ENCODE measurements at places on chromosomes 7 and 10. TPM values are rescaled to one million over a fixed set of nuclear protein-coding genes. Genes with fewer than 3 reads are reported as not detected.

CNPY1 gene
- not detected for total RNA-seq

ADCY1 gene
- total RNA-seq, result 1.6 TPM

PAPOLB gene
- 0.07 TPM for total RNA-seq

CHN2 gene
- 5.0 TPM for total RNA-seq

POLR2J2 gene
- total RNA-seq, result 21.3 TPM

TUBB8 gene
- total RNA-seq, result not detected

MAGI2 gene
- 5.8 TPM for total RNA-seq

DNA sequence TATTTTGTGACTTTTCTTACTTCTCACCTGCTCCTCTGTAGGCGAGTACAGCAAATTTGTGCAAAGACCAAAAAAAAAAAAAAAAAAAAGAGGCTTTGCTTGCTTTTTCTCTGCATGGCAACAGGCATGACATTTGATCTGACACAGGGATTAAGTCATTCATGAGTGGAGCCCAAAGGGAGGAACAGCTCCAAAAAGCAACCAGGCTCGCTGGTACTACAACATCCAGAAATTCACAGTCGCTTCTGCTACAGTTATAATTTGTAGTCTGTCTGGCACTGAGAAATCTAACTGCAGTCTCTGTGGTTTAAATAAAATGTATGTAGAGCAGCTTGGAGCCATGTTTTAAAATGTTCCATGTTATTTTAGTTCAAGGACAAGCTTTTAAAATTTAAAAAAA is 31.7 kb downstream of the MKX start:
- H3K27me3 ChIP-seq, result peaks cover 2% of the 10 kb centered on the region
- no peak overlapping the region for H3K27ac ChIP-seq
- DNase-seq, result no peak
- H3K36me3 ChIP-seq, result no peaks in the 10 kb centered on the region
- H3K4me1 ChIP-seq, result no peaks in the 10 kb centered on the region

DNA sequence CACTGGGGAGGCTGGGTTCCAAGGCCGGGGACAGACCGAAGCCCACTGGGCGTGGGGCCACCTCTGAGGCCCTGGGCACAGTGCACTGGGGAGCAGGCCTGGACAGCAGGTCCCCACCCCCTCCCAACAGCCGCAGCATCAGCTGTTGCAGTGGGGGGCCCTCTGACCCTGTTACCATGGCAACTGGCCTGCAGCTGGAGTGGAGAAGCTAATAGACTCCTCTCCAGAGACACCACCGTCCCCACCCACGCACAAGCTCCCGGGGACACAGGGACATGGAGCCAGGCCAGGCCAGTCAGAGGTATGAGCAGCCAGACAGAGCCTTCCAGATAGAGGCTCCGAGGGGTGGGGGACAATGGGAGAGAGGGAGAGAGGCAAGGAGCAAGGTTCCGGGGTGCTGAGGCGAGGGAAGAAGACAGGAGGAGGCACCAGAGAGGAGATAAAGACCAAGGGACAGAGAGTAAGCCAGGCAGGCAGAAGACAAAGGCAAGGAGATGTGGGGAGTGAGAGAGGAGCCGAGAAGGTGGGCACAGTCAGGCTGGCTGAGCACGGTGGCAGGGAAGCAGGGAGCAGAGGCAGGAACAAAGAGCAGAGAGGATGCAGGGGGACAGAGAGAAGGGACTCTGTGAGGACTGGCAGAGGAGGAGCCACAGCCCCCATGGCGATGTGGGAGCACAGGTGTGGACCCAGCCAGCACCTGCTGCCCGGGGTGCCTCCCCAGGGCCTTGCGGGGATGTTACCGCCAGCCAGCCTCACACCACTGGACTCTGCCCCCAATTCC is 6.7 kb downstream of the KCNH2 start:
- H3K4me3 ChIP-seq, result no peak overlapping the region
- no peaks in the 10 kb centered on the region for H3K36me3 ChIP-seq
- peaks cover 8% of the 10 kb centered on the region for H3K27me3 ChIP-seq
- DNase-seq, result no peak
- peaks cover 10% of the 10 kb centered on the region for H3K4me1 ChIP-seq
- no peak overlapping the region for H3K27ac ChIP-seq

- H3K4me1 ChIP-seq, result peaks cover 24% of the 10 kb centered on the region
- H3K36me3 ChIP-seq, result no peaks in the 10 kb centered on the region
- H3K27me3 ChIP-seq, result no peaks in the 10 kb centered on the region
- peak; percentile 86 for DNase-seq
- H3K4me3 ChIP-seq, result no peak overlapping the region
- H3K27ac ChIP-seq, result peak overlapping the region; percentile 72
These were observed 151.3 kb downstream of the HGF start for GRCh38 chr7:81618396-81619014.

DNA sequence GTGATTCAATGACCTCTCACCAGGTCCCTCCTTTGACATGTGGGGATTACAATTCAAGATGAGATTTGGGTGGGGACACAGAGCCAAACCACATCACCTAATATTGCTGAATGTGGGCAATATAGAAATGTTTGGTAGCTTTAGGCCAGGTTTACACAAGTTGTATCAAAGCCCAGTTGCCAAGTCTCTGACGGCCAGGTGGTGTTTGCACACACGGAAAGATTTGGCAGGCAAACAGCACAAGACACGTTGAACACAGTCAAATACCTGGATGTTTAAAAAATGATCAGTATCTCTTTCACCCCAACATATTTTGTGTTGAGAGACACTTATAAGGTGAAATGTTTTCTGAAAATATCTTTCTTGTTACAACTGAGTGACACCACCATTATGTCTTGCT is 294.4 kb upstream of the MKI67 start:
- H3K27ac ChIP-seq, result no peak overlapping the region
- no peaks in the 10 kb centered on the region for H3K4me1 ChIP-seq
- no peaks in the 10 kb centered on the region for H3K36me3 ChIP-seq
- H3K27me3 ChIP-seq, result no peaks in the 10 kb centered on the region
- no peak overlapping the region for H3K4me3 ChIP-seq
- no peak for DNase-seq

- H3K4me3 ChIP-seq, result no peak overlapping the region
- no peaks in the 10 kb centered on the region for H3K4me1 ChIP-seq
- H3K36me3 ChIP-seq, result no peaks in the 10 kb centered on the region
- no peak overlapping the region for H3K27ac ChIP-seq
These were observed 490.0 kb downstream of the PTPRN2 start for GRCh38 chr7:158097453-158098124.

DNA sequence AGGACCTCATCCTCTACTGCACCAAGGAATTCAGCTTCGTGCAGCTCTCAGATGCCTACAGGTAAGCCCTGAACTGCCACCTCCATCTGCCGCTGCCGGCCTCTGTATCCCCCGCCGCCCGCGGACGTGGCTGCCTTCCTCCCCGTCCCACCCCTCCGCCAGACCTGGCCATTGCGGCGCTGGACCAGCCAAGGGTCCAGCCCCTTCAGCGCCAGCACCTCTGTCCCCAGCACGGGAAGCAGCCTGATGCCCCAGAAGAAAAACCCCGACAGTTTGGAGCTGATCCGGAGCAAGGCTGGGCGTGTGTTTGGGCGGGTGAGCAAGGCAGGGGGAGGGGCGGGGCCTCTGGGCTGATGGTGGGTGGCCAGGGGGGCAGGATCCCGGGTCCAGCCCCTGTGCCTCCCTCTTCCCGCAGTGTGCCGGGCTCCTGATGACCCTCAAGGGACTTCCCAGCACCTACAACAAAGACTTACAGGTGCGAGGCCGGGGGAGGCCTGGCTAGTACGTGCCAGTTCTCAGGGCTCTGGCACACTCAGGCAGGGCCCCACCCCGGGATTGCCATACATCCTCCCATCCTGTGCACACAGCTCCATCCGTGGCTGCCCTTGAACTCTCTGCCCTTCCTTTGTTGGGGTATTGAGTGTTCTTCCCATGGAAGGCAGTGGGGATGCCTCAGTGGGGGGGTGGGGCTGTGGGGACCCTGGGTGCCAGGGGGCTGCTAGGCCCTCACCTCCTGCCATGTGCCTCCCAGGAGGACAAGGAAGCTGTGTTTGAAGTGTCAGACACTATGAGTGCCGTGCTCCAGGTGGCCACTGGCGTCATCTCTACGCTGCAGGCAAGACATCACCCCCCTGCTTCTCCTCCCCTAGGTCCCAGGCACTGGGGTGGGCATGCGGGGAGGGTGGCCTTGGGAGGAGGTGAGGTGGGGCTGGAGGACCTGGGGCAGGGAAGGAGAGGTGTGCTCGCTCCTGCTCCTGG is 13.5 kb downstream of the ASL start:
- no peak for DNase-seq
- H3K27ac ChIP-seq, result no peak overlapping the region
- no peaks in the 10 kb centered on the region for H3K4me1 ChIP-seq
- H3K27me3 ChIP-seq, result no peaks in the 10 kb centered on the region
- peaks cover 3% of the 10 kb centered on the region for H3K36me3 ChIP-seq

DNA sequence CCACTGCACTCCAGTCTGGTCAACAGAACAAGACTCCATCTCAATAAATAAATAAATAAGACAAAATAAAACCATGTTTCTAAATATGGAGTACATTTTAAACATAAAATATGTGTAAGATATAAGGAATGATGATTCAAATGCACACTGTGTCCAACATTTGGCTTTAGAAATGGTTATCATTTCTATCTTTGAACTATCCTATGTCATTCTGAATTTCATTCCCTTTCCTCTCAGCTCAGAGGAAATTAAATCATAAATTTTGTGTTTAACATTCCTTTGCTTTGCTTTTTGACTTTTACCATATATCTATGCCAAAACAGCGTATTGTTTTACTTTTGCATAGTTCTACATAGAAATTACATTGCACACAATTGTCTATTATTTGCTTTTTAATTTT is 130.9 kb downstream of the GNAT3 start:
- H3K36me3 ChIP-seq, result no peaks in the 10 kb centered on the region
- no peak overlapping the region for H3K4me3 ChIP-seq
- no peaks in the 10 kb centered on the region for H3K27me3 ChIP-seq
- H3K27ac ChIP-seq, result no peak overlapping the region

GRCh38 chr7:54326592-54327167 is 215.5 kb upstream of the VSTM2A start:
- no peaks in the 10 kb centered on the region for H3K4me1 ChIP-seq
- DNase-seq, result no peak
- H3K27ac ChIP-seq, result no peak overlapping the region
- H3K4me3 ChIP-seq, result no peak overlapping the region

GRCh38 chr7:52504561-52504960 is 530.9 kb upstream of the POM121L12 start:
- H3K36me3 ChIP-seq, result no peaks in the 10 kb centered on the region
- no peak overlapping the region for H3K4me3 ChIP-seq
- H3K4me1 ChIP-seq, result no peaks in the 10 kb centered on the region
- H3K27ac ChIP-seq, result no peak overlapping the region

GRCh38 chr10:19491166-19491565 is 325.1 kb upstream of the PLXDC2 start:
- no peak for DNase-seq
- no peaks in the 10 kb centered on the region for H3K4me1 ChIP-seq
- H3K4me3 ChIP-seq, result no peak overlapping the region

DNA sequence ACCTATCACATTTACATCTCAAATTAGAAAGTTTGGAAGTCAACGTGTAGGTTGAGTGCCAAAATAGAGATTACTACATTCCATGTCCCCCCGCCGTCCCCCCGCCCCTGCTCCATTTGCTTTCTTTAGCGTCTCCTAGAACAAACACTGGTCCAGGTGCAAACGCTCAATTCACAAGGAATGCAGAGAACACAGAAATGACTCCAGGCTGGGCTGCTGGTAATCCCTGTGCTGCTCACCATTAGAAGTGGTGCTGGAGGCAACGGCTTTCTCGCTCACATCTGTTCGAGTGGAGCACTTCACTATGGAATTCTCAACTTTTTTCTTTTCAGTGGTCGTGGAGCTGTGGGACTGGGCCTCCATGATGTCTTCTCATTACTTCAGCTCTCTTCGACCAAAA is 14.1 kb downstream of the GLI3 start:
- H3K4me3 ChIP-seq, result no peak overlapping the region
- peaks cover 7% of the 10 kb centered on the region for H3K4me1 ChIP-seq
- H3K36me3 ChIP-seq, result peaks cover 6% of the 10 kb centered on the region
- H3K27me3 ChIP-seq, result no peaks in the 10 kb centered on the region
- H3K27ac ChIP-seq, result no peak overlapping the region

DNA sequence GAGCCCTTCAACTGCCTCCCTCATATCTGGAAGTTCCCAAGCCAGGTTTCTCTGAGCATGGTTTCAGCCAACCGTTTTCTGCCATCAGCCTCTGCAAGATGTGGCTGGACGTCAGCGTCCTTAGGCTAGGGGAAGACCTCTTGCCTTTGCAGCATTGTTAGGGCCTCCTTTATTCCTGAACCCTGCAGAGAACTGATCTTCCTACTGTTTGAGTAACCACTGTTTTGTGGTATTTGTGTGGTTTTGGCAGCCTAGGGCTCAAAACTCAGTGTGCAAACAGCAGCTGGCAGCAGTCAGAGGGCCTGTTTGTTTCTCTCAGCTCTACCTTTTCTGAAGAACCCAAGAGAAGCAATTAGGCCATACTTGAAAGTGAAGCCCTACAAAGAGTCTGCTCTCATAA is 83.4 kb upstream of the SEMA3E start:
- no peak overlapping the region for H3K27ac ChIP-seq
- H3K36me3 ChIP-seq, result no peaks in the 10 kb centered on the region
- no peaks in the 10 kb centered on the region for H3K4me1 ChIP-seq
- H3K4me3 ChIP-seq, result no peak overlapping the region
- DNase-seq, result no peak

- H3K27me3 ChIP-seq, result no peaks in the 10 kb centered on the region
- no peaks in the 10 kb centered on the region for H3K4me1 ChIP-seq
- DNase-seq, result no peak
These were observed 216.3 kb downstream of the LRMDA start for GRCh38 chr10:75647675-75648074.

GRCh38 chr7:112880818-112881418 is 90.7 kb upstream of the TMEM168 start:
- H3K27me3 ChIP-seq, result no peaks in the 10 kb centered on the region
- H3K4me3 ChIP-seq, result no peak overlapping the region
- H3K27ac ChIP-seq, result no peak overlapping the region

GRCh38 chr10:126902157-126902556 is 3.1 kb upstream of the DOCK1 start:
- H3K4me1 ChIP-seq, result peaks cover 8% of the 10 kb centered on the region
- H3K27me3 ChIP-seq, result no peaks in the 10 kb centered on the region
- H3K27ac ChIP-seq, result no peak overlapping the region
- no peak for DNase-seq

DNA sequence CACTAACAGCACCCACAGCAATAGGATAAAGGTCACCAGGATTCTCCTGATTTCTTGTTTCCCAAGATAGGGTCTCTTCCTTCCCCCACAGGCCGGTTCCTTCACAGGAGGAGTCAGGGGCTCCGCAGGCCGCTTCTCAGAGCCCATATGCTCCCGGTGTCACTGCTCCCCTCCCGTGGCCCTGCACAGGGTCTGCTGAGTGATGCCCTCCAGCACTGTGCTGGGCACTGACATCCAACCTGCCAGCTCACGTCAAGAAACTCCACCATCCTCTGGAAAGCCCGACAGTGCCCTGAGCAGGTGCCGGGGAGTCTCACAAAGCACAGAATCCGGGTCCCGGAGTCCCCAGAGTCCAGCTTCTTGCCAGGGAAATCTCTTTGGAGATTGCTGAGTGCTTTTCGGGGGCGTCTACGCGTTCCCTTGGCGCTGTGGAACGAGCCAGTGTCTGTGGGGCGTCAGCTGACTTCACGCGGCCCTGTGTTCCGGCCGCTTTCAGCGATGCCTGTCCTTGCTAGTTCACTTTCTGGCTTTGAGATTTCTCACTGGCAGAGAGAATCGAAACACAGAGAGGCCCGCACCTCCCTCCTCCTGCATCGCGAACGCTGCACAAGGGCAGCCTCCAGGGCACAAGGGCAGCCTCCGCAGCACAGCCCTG is 567.5 kb downstream of the DNAJB6 start:
- H3K36me3 ChIP-seq, result no peaks in the 10 kb centered on the region
- H3K27ac ChIP-seq, result no peak overlapping the region
- H3K4me3 ChIP-seq, result no peak overlapping the region
- DNase-seq, result no peak
- no peaks in the 10 kb centered on the region for H3K4me1 ChIP-seq

GRCh38 chr10:43906490-43906889 is 257.8 kb upstream of the ZNF32 start:
- H3K27me3 ChIP-seq, result no peaks in the 10 kb centered on the region
- no peak overlapping the region for H3K4me3 ChIP-seq
